ENCODE measurements at places on chromosomes 16 and 17.

GRCh38 chr17:70230850-70231640 is 61.7 kb downstream of the KCNJ2 start:
- DNase-seq: no peak

DNA sequence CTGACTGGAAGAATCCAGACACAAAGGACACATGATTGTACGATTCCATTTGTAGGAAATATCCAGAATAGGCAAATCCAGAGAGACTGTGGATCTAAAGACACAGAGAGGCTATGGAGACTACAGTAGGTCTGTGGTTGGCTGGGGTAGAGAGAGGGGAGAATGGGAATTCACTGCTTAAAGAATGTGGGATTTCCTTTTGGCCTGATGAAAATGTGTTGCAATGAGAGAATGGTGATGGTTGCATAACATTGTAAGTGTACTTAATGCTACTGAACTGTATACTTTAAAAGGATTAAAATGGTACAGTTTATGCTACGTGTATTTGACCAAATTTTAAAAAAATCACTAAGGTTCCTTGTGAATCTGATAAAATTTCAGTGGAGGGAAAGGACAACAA is 62.1 kb downstream of the GPRC5B start:
- peak; percentile 37 for DNase-seq

DNA sequence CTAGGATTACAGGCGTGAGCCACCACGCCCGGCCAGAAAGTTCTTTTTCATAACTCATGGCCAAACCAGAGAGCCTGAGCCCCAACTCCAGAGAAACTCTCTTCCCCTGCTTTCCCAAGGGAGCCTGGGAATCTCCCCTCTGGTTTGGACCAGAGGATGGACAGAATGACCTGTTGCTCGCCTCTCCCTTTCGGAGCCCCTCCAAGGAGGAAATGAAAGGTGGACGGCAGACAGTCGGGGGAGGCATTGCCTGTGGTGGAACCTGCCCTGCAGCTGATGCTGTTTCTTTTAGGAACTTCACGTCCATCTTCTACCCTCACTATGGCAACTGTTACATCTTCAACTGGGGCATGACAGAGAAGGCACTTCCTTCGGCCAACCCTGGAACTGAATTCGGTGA is 65.5 kb downstream of the SCNN1B start:
- DNase-seq: no peak

GRCh38 chr17:78990349-78991016 is 10.8 kb upstream of the LGALS3BP start:
- DNase-seq: no peak

GRCh38 chr16:4460936-4461249 is 13.5 kb downstream of the NMRAL1 start:
- no peak for DNase-seq

DNA sequence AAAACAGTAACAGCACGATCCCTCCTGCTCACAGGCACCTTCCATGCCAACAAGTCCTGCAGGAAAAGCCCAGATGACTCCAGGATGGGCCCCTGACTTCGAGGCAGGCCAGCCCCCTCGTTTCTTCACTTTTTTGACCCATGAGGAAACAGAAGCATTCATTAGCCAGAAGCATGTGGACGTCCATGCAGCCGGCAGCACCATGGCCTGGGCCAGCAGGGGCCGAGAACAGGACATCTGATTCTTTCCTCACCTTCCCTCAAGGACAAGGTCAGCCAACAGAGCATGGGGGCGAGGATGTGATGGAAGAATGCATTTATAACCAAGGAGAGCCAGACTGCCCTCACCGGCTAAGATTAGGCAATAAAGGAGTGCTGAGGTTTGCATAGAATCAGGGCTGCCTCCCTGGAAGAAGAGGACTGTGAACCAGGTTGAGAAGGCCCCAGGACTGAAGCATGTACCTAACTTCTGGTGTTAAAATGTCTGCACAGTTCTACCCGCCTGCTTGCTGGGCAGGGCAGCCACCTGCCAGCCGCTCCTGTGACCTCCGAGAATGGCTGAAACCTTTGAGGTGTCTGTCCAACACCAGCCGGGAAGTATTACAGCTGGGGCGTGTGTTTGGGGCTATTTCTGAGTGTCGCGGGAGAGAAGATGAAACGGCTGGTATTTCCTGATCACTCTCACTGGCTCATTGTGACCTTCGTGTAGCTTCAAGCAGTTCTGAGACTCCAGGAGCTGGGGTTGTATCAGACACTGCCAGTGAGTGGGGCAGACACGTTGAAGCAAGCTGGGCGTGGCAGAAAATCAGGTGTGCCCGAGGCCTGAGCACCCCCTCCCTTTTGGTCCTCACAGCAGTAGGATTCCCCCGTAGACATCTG is 94.0 kb upstream of the TNRC6C start:
- DNase-seq: no peak

DNA sequence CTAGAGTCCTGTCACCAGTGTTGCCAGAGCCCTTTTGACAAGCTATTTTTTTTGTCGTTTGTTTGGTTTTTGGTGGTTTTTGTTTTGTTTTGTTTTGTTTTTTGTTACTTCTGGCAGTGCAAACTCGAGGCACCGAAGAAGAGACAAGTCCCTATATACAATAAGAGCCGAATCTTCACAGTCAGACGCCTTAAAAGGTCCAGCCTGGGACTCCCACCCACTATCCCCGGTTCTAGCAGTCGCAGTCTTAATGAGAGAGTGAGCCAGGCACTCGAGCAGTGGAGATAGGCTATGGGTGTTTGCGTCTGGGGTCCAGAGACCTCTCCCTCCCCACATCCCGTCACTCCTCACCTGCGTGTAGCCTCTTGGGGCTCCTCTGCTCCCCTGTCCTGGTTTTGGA is 1.9 kb downstream of the OR1F1 start:
- DNase-seq: no peak

DNA sequence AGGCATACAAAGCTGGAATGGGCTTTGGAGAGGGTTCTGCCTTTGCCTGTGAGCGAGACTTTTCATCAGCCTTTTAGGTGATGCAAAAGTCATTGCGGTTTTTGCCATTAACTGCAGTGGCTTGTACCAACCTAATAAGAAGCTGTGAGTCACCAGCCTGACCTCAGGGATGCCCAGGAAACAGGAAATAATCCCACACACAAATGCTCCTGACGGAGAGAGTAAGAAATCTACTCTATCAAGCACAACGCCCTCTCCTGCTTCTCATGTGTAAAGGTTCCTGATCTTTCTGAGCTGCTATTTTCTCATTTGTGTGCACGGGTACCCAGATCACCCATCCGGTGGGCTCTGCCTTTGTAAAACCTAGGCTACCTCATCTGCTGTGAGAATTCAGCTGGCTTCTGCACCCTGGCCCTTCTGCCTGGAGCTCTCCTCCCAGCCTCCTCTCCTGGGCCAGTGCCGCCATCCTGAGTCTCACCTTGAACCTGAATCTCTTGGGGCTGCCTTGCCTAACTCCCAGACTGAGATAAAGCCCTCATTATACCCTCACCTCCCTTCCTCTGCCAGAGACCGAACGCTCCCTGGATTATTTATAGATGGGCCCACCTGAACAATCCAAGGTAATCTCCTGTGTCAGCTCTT is 299.7 kb downstream of the C16orf95 start:
- peak; percentile 71 for DNase-seq

GRCh38 chr17:49521471-49522356 is 26.6 kb downstream of the NGFR start:
- no peak for DNase-seq

Data from AG04449 (cell line).